ENCODE measurements at places on chromosomes 11 and 22. TPM values are rescaled to one million over a fixed set of nuclear protein-coding genes. Genes with fewer than 3 reads are reported as not detected.
A peak's percentile ranks its signal among the peaks of the same experiment; 100 is the strongest.

- DNase-seq: no peak
These were observed 680 bp downstream of the IFT46 start for GRCh38 chr11:118565051-118565450.

DNA sequence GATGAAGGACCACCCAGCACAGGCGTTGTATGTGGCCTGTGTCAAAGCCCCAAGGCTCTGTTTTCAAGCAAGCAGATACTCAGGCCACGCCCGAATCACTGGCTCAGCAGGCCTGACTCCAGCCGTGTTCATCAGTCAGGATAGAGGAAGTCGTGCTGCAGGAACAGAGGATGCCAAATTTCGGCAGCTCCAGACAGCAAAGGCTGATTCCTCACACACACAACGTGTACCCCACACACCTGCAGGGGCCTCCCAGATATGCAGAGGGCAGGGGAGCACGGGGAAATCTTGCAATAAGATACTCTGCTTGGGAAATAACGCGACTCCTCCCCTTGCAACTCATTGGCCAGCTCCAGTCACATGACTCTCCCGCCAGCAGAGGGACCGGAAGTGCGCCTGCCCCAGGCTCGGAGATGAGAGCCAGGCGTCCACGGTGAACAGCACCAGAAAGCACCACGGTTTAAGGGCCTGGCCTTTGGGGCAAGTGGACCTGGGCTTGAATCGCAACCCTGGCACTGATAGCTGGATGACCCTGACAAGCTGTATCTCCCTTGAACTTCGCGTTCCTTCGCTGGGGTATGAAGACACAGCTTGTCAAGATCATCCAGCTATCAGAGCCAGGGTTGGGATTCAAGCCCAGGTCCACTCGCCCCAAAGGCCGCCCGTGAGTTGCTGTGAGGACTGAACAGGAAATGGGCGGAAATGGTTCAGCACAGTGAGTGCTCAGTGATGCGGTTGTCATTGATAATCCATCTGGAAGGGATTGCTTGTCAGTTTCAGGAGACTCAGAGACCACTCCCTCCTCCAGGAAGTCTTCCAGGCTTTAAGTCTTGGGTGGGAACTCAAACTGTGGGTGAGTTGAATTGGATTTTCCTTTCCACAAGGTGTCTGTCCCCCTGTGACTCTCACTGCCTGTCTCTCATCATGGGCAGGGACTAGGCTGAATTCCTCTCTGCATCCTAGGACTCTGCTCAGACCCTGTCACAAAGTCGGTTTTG lies 88.5 kb downstream of the MYEOV start:
- no peak for DNase-seq

- DNase-seq: no peak
These were observed 122.1 kb downstream of the BCR start for GRCh38 chr22:23302171-23303002.

The CYP2R1 gene
- polyA plus RNA-seq: 6.5 TPM

The HOATZ gene
- 0.24 TPM for polyA plus RNA-seq

- no peak for DNase-seq
These were observed 385 bp downstream of the HARBI1 start for GRCh38 chr11:46616551-46617133.

DNA sequence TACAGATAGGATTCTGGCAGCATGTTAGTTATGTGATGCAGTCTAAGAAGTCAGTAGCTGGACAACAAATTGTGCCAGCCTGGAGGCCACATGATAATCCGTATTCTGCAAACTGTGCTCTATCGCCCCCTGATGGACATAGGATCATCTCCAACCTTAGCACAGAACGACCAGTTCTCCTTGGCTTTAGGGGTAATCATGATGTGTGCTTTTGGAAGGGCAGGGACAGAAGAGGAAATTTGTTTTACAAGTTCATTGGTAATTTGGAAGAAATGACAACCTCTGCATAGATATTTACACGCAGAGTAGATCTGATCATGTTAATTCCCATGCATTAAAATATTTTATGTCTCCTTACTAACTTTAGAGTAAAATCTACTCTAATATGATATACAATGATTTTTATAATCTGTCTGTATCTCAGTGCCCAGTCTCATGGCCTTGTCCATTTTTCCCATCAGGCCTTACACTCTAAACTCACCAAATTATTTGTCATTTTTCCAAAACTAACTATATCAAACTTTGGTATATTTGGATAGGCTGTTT lies 12.1 kb downstream of the OR10D3 start:
- DNase-seq: peak; percentile 32

DNA sequence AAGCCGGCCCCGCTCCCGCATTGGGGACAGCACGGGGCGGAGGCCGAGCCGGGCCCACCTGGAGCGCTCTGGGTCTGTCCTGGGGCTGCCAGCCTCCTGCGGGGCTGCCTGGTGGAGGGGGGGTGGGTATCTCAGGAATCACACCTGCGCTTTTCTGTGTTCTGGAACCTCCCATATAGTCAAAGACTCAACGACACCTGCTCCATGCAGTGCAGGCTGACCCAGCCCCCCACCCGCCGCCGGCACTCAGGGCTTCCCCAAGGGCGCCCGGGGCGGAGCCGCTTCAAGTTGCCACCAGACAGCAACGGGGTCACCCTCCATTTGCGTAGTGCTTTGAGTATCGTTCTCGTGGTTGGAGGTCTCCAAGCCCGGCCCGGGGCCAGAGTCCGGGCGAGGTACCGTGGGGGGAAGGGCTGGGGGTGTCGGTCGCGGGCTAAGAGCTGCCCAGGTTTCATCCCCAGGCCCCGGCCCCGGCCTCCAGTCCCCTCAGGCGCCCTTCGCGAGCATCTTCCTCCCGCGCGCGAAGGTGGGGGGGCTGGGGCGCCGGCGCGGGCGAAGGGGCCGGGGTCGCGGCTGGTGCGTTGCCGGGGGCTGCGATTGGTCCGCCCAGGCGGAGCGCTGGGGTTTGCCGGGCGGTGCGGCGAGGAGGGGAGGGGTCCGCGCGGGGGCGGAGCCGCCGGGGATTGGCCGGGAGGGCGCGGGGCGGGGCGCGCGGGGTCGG lies 6.6 kb downstream of the TSPAN4 start:
- no peak for DNase-seq

GRCh38 chr11:14884667-14885273 lies 7.3 kb downstream of the CYP2R1 start:
- DNase-seq: no peak

- DNase-seq: no peak
These were observed 27.8 kb downstream of the ANO1 start for GRCh38 chr11:70105755-70106571.

The TENM4 gene
- polyA plus RNA-seq: 5.5 TPM

- DNase-seq: no peak
These were observed 309.3 kb downstream of the CASP12 start for GRCh38 chr11:104588970-104589369.

- DNase-seq: peak; percentile 18
These were observed at the start of gene RNF215 for GRCh38 chr22:30386960-30387827. Gene RNF215 (minus strand): TSS chr22:30387411. CDS start chr22:30387313, 98 bp downstream.

DNA sequence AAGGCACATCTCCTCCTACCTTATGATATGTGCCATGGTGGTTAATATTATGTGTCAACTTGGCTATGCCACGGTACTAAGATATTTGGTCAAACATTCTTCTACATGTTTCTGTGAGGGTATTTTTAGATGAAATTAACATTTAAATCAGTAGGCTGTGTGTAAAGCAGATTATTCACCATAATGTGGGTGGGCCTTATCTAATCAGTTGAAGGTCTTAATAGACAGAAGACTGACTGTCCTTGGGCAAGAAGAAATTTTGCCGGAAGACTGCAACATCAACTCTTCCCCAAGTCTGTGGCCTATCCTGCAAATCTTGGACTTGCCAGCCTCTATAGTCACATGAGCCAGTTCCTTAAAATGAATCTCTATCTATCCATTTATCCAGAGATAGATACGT lies 380.1 kb upstream of the DDI1 start:
- DNase-seq: no peak

GRCh38 chr22:35987487-35987886 lies 41.1 kb downstream of the RBFOX2 start:
- DNase-seq: no peak

DNA sequence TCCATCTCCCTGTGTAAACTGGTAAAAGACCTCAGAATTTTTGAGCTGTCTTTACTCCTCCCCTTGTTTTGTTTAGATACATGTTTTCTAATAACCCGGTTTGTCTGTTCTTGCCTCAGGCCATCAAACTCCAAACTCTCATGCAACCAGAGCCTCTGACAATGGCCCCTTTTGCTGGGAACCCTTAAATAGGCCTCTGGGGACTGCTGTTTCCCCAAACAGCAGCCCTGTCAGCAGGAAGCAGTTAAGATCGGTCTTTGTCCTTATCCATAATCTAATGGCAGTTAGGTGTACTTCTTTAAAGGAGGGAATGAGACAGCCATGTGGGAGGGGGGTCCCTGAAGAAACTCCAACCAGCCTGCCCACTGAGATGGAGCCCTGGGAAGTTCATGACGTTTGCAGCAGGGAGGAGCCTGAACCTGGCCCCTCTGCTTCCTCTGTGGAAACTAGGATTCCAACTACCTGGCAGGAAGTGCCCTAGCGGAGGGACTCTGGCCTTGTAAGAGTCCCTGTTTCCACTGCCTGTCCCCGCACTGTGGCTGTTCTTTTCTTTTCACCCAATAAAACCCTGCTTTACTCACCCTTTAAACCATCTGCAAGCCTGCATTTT lies 1354.4 kb downstream of the LRRC4C start:
- no peak for DNase-seq

The KDM4E gene
- polyA plus RNA-seq: not detected

DNA sequence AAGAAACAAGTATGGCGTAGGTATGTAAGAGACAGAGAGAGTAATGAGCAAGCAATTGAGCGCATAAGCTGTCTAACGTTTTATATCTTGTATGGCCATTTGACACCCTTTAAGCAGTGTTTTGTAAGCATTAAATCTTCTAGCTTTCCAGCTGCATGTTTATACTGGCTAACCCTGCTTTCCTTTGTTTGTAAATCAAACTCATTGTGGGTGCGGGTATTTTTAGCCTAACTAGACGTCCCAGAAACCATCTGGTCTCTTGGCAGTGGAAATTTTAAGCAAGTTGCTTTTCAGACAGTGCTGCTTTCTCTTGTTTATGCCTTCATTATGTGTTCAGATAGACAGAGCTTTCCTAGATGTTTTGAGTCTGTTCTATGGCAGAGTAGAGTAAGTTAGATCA lies 73.5 kb downstream of the RNF169 start:
- DNase-seq: peak; percentile 85

DNA sequence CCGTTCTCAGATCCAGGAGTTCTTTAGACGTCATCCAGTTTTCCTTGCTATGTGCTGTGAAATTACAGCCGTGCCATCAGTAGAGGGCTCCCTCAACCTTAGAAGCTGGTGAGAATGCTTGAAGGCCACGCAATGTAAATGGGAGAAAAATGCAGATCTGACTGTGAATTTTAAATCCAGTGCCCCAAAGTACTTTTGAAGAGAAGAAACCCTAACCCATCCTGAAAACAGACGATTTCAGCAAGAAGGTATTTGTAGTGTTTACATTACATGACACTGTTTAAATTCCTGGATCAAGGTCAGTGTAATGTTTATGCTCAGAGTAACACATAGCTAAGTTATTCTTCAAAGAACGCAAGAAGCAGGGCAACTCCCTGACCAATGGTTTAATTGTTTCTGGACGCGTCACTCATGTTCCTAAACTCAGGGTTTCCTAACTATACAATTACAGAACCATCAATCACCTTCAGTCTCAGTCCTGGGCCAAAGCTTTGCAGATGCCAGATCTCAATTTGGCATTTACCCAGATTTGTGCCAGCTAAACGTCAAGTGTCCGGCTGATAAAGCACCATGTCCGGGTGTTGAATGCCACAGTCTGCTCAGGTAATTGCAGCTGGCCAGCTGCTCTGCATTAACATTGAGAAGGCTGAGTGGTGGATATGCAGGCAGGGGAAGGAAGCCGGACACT lies 38.2 kb downstream of the ADAMTS8 start:
- DNase-seq: peak; percentile 97

DNA sequence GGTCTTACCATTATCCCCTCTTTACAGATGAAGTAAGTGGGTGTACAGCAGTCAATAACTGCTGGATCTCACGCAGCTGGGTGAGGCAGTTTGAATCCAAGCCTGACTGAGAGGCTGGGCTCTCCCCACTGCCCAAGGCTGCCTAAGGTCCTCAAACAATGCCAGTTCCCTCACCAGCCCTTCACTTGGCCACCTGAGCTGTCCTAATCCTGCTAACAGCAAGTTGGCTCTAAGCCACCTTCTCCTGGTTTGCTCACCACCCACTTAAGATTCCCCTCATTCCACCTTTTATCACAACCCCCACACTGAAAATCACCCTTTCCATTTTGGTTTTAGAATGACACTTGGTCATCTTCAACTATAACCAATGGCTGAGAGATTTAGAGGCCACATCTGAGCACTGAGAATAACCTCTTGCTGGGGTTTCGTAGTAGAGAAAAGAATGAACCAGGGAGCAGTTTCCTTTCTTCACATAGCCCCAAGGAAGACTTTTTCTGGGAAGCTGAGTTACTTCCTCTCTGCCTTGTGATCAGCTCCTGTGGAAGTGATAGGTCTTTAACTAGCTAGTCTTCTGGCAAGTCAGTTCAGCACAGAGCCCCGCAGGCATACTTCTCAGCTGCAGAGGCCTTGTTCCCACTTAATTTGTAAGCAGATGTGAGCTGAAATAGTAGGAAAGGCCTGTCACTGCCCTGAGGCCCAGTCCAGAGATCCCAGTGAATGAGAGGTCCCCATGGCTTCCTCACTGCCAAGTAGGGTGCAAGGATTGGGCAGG lies 57.8 kb upstream of the TTC12 start:
- no peak for DNase-seq

GRCh38 chr22:28115426-28115825 lies 196.4 kb upstream of the PITPNB start:
- DNase-seq: no peak

The C1QTNF4 gene
- 0.14 TPM for polyA plus RNA-seq

- DNase-seq: no peak
These were observed 29.8 kb upstream of the PPP6R3 start for GRCh38 chr11:68430801-68431200.

The TNNI2 gene
- polyA plus RNA-seq: not detected

DNA sequence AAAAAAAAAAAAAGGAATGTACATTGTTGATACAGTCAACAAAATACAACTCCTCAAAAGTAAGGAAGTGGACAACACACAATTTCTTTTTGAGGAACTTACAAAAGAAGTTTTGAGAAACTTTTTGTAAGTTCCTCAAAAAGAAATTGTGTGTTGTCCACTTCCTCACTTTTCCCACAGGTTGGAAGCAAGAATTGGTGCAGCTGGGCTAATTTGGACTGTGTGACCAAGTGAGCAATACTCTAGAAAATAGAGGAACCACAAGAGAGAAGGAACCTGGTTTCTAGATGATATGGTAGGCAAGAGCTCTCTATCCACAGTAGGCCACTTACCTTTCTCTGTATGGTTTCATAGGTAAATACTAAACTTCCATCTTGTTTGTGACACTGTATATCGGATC lies 1053.8 kb downstream of the LRRC4C start:
- no peak for DNase-seq

The FOLH1 gene
- polyA plus RNA-seq: not detected

Data from AG04450 (cell line).